ENCODE measurements at places on chromosomes 4 and X. TPM values are rescaled to one million over a fixed set of nuclear protein-coding genes. Genes with fewer than 3 reads are reported as not detected.

GPRASP3 gene
- total RNA-seq, result 5.6 TPM

CD38 gene
- 38.4 TPM for total RNA-seq

HTRA3 gene
- 18.3 TPM for total RNA-seq

SLC10A6 gene
- 0.94 TPM for total RNA-seq

ATP2B3 gene
- not detected for total RNA-seq

ARX gene
- 0.26 TPM for total RNA-seq

SLC4A4 gene
- total RNA-seq, result 17.2 TPM

UGT2B17 gene
- total RNA-seq, result not detected

GAGE12F gene
- not detected for total RNA-seq

NRK gene
- 16.1 TPM for total RNA-seq

CT47B1 gene
- total RNA-seq, result not detected

ZNF827 gene
- 9.2 TPM for total RNA-seq

SNCA gene
- total RNA-seq, result 6.6 TPM

SPATA4 gene
- 0.20 TPM for total RNA-seq
